ENCODE measurements at places on chromosomes 6 and 20.
A peak's percentile ranks its signal among the peaks of the same experiment; 100 is the strongest.

DNA sequence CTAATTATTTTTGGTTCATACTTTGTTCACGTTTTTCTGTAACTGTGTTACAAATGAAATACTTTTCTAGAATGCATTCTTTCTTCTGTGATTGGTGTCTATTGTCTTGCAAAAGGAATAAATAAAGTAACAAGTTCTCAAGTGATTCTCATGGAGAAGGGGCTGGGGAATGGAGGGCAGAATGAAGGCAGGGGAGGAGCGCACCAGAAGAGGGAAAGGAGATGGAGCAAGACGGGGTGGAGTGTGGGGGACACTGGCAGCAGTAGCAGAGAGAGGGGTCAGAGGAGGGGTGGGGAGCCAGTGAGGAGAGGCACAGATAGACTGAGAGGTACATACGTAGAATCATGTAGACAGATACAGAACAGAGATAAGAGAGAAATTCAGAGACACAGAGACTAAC is 136.5 kb downstream of the CARMIL1 start:
- DNase-seq: no peak

GRCh38 chr20:34573541-34574300 is 15.2 kb downstream of the MAP1LC3A start:
- DNase-seq: no peak

GRCh38 chr20:45589725-45590124 is 10.6 kb upstream of the WFDC8 start:
- DNase-seq: no peak

DNA sequence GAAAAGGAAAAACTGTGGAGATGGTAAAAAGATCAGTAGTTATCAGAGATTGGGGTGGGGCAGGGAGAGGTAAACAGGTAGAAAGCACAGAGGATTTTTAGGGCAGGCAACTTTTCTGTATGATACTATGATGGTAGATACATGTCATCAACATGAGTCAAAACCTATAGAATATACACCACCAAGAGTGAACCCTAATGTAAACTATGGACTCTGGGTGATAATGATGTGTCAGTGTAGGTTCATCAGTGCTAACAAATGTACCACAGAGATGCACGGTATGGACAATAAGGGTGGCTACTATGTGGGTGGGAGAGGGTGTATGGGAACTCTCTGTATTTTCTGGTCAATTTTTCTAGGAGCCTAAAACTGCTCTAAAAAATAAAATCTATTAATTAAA is 18.5 kb downstream of the PACSIN1 start:
- DNase-seq: no peak

- no peak for DNase-seq
Observed at GRCh38 chr6:150931405-150931804, 65.9 kb downstream of the MTHFD1L start.

- DNase-seq: no peak
Observed at GRCh38 chr20:51542571-51543421, at the start of gene NFATC2. Gene NFATC2 (minus strand): TSS chr20:51542719. CDS start chr20:51542499, 220 bp downstream.

DNA sequence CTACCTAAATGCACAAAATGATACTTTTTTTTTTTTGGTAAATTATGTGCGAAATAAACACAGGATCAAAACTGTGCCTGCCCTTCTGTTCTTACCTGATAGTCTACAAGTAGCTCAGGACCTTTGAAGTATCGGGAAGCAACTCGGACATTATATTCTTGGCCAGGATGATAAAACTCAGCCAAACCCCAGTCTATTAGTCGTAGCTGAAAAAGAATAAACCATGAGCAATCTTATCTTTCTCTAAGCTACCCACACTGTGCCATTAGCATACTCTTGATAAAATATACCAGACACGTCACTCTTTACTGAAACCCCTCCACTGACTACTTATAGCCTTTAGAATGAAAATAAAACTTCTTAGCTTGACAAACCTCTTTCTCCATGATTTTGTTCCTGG is 29.8 kb upstream of the TBC1D20 start:
- DNase-seq: no peak

- DNase-seq: no peak
Observed at GRCh38 chr6:123838505-123839234, 35.0 kb downstream of the NKAIN2 start.

- DNase-seq: no peak
Observed at GRCh38 chr20:45049438-45049837, 51.5 kb downstream of the KCNS1 start.

- DNase-seq: peak; percentile 22
Observed at GRCh38 chr20:34876406-34877282, at the start of gene ACSS2. Gene ACSS2 (plus strand): TSS chr20:34876612. CDS start chr20:34876646, 34 bp downstream.

GRCh38 chr6:70574643-70575042 is 7.9 kb downstream of the SDHAF4 start:
- DNase-seq: no peak

DNA sequence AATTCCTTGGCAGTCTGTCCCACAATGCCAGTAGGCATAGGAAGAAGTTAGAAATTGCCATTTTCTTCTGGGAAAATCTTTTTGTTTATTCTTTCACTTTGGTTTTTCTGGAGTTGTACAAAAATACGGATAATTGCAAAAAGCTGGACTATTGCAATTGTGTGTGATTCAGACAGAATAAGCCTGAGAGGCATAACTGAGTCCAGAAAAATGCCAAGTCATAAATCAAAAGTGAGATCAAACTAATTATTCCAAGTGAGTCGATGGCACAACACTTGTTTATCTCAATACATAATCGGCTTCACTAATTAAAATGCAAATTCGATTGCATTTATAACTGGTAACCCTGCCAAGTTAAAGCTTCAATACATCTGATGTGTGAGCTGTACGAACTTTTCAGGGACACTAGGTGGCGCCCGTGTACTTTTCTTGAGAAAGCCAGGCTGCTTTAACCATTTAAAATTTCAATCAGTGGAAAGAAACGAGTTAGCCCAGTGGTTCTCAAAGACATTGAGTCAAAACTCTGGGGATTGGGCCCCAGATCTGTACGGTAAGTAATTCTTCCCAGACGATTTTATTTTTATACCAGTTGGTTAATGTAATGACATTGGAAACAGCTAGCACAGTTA is 102.6 kb downstream of the LAMP5 start:
- DNase-seq: peak; percentile 44

GRCh38 chr6:89542866-89543265 is 95.7 kb downstream of the LYRM2 start:
- DNase-seq: no peak

- no peak for DNase-seq
Observed at GRCh38 chr6:136149311-136149710, 100.8 kb downstream of the MTFR2 start.

GRCh38 chr6:129120856-129121638 is 238.1 kb downstream of the LAMA2 start:
- no peak for DNase-seq

GRCh38 chr6:168195712-168196111 is 116.7 kb upstream of the FRMD1 start:
- no peak for DNase-seq

DNA sequence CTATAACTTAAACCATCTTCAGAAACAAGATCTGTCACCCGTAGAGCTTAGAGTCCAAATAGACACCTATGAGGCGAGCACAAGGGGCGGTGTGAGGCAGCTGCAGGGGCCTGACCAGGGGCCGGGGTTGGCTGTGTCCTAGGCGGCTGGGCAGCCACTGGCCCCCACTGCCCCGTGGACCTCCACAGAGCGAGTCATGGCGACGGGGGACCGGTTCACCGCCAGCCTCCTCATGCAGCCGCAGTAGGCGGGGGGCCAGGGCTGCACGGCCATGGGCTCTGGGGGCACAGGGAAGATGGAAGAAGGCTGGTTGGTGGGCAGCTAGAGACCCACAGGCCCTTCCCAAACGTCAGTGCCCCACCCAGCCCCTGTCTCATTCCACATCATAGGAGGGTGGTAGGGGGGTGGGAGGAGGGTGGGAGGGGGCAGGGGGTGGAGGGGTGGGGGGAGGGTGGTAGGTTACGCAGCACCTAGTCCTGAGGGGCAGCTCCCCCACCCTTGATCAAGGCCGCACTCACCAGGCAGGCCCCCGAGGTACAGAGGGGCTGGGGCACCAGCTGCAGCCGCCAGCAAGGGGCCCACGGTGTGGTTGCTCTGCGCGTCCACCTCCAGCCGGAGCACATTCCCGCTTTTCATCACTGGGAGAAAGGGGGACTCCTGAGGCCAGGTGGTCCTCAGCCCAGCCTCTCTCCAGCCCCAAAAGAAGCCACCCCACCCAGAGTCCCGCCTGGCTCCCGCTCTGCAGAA is 6.6 kb downstream of the ADRM1 start:
- DNase-seq: no peak

DNA sequence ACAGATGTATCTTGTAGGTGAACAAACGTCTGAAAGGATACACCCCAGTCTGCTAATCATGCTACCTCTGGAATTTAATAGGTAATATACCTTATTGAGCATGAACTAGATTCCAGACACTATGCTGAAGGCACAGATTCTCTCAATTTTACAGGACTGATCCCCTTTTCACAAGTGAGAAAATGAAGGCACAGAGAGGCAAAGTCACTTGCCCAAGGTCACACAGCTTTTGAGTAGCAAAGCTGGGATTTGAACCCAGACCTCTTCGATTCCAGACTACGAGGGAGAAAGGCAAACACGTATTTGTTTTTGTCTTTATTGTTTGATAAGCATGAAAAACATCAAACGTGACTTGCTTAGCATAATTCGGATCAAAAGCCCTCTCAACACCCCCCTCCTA is 34.4 kb upstream of the PMEPA1 start:
- no peak for DNase-seq
